ENCODE measurements at places on chromosomes 6 and 20.

DNA sequence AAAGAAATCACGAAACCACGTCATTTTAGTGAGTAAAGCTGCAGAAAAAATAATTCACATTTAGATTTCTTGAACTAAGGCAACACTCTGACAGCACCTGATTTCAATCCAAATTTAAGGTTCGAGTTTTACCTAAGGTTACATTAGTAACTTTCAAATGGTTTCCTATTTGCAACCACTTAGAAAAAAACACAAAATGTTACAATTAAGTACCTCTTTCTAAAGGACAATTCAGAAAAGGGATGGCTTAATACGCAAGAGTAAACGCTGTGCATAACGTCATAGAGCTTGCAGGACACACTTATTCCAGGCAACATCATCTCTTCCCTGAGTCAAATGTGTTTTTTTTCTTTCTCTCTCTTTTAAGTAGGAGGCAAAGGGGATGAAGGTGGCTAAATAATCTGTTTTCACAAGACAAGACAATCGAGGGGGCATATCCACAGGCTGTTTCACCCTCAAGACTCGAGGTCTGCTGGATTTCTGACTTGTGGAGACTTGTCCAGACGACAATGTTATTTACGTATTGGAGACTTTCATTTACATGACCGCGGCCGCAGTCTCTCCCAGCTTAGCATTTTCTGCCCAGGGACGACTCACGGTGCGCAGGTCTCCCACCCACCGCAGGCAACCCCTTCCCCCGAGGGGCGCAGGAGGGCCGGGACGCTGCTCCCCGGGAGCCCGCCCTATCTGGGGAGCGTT is 86.0 kb downstream of the SESN1 start:
- DNase-seq, result peak; percentile 7

DNA sequence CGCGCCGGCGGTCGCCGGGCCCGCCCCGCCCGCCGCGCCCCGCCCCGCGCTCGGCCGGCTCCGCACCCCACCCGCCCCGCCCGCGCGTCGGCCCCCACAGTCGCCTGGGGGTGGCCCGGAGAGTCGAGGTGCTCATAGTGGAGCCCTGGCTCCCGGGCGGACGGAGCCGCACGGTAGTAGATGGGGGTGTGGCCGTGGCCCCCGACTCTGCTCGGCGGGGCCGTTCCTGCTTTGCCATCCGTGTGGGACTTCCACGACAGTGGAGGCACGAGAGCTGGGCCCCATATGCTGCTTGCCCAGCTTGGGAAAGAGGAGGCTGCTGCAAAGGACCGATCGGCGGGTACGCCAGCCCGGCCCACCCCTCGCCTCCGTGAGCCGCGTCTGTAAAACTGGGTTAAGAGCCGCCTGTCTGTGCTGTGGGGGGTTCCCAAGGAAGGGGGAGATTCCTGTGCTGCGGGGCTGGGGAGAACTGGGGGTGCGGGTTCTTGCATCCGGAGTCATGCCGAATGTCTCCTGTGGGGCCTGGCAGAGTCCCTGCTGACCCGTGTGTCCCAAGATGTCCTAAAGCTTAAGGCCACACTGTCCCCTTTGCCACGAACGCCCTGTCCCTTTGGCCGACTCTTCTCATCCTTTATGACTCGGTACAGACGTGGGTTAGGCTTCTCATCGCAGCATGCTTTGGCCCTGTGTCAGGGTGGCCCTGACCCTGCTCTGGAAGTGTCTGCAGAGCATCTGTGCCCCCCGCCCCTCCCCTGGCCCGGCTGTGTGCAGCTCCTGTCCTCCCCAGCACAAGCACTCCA is at the start of gene OPRL1:
Gene OPRL1 (plus strand): TSS at position 70 of the 800 bp plus-strand sequence. CDS start 12,639 bp downstream, outside the sequence.
- no peak for DNase-seq

GRCh38 chr20:50895111-50895830 is 36.0 kb downstream of the ADNP start:
- no peak for DNase-seq

DNA sequence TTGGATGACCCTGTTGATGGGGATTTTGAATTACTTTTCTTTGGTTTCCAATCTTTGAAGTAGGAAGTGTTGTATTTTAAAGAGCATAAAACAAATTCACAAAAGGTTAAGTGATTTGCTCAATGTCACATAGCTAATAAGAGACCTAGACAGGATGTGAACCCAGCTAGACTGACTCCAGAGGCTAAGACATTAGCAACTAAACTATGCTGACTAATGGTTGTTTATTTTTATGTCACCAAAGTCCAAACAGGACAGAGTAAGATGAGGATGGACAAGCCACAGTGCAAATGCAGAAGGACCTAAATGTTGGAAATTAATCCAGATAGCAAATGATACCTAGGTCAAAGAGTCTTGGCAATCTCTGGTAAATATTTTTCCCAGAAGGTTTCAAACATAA is 38.0 kb downstream of the OGFRL1 start:
- no peak for DNase-seq

- DNase-seq, result no peak
Observed at GRCh38 chr6:20137837-20138236, 74.4 kb downstream of the MBOAT1 start.

DNA sequence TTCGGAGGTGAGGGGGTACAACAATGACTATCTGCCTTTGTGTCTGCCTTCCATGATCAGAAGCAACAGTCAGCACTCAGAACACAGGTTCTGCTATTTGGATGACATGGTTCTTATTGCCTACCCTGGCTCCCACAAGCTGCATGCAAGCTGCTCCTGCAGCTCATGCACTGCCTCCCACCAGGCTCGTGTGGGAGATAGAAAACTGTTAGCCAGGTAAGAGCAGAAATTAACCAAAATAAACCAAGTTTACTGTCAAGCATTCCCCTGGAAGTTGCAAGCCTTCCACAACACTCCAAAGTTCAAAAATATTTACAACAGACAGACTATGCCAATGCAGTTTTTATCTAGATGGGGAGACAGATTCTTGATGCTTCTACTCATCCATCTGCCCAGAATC is 31.0 kb downstream of the OPRM1 start:
- no peak for DNase-seq

DNA sequence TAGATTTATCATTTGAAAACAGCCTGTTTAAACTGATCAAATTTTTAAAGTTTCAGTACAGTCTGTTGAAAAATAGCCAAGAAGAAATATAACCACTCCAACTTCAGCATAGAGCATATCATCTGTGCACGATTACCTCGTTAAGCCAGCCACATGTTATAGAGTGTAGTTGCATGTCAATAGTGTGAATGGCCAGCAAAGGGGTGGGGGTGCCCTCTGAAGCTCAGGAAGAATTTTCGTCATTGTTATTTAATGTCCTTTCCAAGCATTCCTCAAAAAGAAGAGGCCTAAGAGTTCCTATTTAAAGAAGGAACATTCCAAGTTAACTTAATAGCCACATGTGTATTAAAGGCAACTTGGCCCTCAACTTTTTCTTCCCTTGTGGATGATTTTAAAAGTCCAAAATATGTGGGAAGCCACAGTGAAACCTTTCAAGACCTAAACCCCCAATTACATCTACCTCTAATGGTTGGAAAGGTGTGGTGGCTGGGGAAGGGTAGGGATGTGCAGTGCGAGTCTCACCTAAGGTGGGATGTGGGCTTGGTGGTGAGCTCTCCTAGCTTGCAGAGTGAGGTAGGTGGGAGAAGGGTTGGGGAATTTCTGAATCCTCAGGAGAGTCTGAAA is 1.8 kb upstream of the CCN2 start:
- DNase-seq, result no peak

GRCh38 chr6:7389162-7389450 is 436 bp downstream of the CAGE1 start:
- no peak for DNase-seq

GRCh38 chr6:94215552-94215951 is 796.2 kb upstream of the EPHA7 start:
- no peak for DNase-seq

- no peak for DNase-seq
Observed at GRCh38 chr6:75874224-75874623, 125.2 kb downstream of the MYO6 start.

DNA sequence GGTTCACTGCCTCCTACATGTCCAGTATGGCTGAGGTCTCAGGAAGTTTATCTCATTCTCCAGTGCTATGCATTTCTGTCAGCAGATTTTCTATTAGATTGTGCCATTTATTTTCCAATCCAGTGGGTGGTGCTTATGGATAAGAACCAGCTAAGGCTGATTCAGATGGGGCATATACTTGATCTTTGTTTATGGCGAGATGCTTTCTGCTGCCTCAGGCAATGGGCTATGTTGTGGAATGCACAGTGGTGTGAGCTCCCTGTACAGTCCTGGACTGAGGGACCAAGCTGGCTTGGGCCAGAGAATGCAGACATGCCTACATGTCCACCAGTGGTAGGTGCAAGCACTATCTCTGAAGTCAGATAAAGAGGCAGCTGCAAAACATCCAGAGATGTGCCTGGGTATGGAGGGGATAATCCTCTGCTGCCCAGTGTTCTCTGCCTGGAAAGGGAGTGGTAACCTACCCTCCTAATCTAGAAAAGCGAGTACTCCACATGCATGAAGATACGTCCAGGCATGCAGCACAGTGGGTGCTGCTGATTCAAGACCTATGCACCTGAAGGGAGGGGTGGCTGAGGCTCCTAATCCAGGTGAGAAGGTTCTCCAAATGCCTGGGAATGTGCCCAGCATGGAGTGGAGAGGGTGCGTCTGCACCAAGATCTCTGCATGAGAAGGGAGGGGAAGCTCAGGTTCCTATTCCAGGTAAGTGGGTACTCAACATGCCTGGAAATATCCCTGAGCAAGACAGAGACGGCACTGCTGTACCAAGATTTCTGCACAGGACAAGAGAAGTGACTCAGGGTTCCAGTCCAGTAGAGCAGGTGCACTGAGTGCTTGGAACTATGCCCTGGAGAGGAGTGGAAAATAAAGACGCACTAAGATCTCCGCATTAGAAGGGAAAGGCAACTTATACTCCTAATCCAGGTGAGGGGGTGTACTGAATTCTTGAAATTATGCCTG is 9.4 kb downstream of the CST4 start:
- DNase-seq, result no peak

GRCh38 chr6:109255946-109256640 is 126.2 kb downstream of the CD164 start:
- DNase-seq, result no peak

DNA sequence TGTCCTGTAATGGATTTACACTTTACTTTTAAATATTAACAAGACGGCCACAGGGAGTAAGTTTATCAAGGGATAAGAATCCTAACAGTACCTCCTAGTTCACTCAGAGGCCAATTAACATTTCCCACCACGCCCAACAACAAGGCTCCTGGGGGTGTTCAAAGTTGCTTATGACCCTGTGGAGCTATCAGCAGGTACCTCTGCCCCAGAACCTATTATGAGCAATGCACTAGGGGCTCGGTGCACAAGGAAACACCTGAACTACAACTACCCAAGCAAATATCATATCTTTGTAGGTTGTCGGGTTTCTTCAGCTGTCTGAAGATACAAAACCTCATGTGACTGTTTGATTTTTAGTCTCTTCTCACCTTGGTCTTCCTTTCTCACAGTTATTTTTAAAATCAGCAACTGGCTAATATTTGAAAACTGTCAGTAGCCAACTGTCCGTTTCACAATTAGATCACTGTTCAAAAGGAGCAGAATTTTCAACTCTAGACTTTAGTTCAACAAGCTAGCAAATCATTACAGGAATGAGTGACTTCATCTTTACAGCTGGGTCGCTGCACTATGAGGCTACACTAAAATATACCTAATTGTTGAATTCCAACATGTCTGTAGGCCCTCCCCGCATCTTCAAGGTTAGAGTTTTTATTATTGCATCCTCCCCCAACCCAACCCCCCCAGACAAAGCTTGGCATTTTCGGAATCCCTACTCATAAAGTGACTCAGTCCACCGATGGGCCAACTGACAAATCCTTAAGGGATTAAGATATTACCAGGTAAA is 38.1 kb downstream of the B4GALT5 start:
- no peak for DNase-seq
